ENCODE measurements at places on chromosomes 11 and 22.
A peak's percentile ranks its signal among the peaks of the same experiment; 100 is the strongest.

DNA sequence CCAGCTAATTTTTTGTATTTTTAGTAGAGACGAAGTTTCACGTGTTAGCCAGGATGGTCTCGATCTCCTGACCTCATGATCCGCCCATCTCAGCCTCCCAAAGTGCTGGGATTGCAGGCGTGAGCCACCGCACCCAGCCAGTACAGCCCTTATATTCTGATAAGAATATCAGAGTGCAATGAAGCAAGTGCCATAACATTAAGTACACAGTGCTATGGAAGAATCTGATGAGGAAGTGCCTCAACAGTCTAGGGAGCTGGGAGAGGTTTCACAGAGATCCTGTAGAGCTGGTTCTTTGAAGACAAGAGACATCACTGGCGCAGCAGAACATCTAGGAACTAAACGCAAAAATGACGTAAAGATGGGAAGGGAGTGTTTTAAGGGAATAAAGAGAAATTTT is 2.1 kb downstream of the RTCB start:
- DNase-seq = no peak

GRCh38 chr22:24097961-24098391 is 83.3 kb upstream of the SUSD2 start:
- DNase-seq = no peak

GRCh38 chr11:132256528-132257279 is 886.3 kb downstream of the NTM start:
- DNase-seq = no peak

- no peak for DNase-seq
Measured at GRCh38 chr11:132539590-132540368, 992.5 kb downstream of the OPCML start.

DNA sequence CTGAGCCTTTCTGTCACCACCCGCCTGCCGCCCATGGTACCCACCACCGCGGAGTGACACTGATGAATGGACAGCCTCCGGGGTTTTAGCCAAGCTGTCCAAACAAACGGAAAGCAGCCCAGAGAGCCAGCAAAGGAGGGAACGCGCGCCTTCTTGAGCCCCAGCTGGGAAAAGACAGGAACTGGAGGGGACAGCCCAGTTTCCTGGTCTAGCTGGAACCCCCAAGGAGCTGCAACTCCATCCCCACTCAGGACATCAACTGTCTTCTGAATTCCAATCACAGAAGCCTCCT is 33.7 kb downstream of the SHISAL1 start:
- no peak for DNase-seq

DNA sequence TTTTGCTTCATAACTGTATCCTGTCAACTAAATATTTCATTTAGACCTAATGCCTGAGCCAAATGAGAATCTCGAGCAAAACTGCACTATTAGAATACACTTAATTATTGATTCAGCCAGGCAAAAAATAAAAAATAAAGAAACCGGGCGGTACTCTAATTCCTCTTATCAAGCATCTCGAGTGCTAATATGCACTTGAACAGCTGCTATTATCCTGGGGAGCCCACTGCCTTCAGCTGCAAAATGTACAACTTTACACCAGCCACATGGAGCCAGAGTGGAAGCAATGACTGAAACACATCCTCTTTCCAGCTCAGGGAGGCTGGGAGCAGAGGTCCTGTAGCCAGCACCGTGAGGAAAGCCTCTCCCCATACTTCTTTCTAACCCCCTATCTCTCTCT is 390.0 kb upstream of the CADM1 start:
- no peak for DNase-seq

DNA sequence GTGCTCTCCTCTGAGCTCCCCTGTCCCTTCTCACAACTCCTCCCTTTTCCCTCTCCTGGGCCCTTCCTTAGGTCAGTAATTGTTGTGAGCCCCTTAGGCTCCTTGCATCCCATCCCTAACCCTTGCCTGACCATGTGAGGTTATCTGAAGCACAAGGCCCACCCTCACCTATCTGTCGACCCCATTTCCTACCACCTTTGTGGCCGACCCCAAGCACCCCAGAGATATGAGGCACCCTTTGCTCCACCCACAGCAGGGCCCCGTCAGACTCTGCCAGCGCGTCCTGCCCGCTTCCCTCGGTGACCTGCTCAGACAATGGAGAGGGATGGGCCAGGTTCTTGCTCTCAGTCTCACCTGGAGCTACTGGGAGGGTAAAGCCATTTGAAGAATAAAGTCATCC is 1.3 kb downstream of the GNG3 start:
- peak; percentile 56 for DNase-seq

GRCh38 chr11:113378692-113379091 is 8.9 kb upstream of the ANKK1 start:
- DNase-seq = no peak

- DNase-seq = no peak
Measured at GRCh38 chr11:120123946-120124345, 14.0 kb downstream of the TRIM29 start.

DNA sequence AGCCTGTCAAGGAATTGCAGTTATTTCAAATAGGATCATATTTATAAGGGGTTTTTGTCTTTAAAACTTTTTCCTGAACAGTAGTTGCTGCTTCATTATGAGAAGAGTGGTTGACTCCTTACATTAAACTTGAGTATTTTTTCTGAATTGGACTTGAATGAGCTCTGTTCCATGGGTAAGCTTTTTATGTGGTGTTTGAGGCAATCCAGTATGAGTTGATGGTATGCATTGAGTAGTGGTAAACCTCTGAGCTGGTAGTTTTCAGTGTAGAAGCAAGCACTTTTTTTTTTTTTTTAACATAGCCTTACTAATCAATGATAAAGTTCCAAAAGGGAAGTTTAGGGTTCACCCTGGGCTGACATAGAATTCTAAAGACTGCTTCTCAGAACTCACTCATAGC is 3.4 kb downstream of the KMT2A start:
- no peak for DNase-seq

DNA sequence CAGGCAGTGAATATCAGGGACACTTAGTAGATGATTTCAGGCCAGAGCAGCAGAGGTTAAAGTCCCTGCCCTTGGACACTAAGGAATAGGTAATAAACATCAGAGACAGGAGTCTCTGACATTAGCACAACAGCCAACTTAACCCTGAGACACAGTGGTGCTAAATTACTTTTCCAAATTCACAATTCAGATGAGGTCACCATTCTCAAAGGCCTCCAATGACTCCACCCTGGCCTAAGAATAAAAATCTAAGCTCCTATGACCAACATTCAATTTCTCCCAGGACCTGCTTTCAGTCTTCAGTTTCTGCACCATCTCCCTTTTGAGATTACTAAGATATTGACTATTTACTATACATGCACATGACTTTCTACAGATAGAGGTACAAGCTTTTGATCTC is 42.0 kb downstream of the BLID start:
- no peak for DNase-seq

DNA sequence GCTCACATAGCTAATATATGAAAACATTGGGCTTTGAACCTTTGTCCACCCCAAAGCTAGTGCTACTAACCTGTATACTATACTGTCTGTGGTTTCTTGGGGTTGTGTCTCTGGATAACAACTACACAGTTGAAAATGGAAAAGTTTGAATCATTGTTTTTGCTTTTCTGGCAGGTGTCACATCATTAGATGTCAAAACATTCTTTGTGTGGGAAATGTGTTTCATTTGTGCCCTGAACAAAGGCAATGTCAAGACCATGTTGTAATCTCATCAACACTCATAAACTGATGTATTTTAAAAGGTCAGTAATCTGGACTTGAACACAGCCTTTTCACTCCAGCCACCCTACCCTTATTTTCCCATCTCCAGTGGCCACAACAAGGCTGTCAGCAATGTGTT is 16.5 kb downstream of the SYT13 start:
- DNase-seq = no peak

DNA sequence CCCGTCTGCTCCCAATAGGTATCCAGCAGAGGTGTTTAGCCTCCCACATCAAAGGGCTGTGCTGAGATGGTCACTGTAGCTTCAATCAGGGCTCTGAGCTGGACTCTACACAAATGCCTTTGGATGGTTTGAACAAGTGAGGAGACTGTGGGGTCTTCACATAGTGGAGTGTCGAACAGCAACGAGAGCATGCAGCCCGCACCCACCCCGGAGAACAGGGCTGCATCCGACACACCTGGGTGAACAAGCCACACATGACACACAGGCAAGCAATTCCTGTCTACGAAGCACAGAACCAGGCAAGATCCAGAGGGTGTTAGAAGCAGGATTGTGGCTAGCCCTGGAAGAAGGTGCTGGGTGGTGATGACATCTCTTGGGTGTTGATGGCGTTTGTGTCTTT is 58.0 kb upstream of the FGF3 start:
- no peak for DNase-seq

GRCh38 chr11:110329445-110329844 is 33.0 kb upstream of the RDX start:
- no peak for DNase-seq

DNA sequence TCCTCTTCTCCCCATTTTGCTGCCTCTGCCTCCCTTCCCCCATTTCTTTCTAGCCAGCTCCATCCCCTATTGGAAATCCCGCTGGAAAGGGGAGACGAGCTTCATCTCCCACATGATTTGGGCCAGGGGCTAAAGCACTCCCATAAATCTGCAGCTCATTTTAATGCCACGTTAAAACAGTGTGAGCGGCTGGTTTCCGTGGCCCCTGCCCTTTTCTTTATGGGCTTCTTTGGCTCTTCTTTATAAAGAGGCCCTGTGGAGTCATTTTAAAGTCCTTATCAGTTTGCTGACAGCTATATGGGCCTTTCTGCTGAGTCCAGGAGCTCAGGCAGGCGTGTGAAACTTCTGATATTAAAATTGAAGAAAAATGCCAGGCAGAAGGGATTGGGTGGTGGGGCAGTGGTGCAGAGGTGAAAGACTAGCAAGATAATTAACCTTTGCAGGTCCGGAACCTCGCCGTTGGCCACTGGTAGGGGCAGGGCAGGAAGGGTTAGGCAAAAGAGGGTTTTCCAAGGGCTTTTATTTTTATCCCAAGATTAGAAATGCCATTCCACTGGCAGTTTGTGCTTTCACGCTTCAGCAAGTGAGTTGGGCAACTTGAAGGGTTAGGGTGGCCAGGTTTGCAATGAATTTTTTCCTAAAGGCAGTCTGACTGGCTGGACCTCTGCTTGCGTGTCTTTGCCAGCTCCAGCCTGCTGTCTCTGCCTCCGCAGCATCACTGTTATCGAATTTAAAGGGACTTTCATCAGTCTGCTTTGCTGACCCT is 44.3 kb downstream of the EXT2 start:
- no peak for DNase-seq

- no peak for DNase-seq
Measured at GRCh38 chr11:125494031-125494360, 2.1 kb downstream of the FEZ1 start.

DNA sequence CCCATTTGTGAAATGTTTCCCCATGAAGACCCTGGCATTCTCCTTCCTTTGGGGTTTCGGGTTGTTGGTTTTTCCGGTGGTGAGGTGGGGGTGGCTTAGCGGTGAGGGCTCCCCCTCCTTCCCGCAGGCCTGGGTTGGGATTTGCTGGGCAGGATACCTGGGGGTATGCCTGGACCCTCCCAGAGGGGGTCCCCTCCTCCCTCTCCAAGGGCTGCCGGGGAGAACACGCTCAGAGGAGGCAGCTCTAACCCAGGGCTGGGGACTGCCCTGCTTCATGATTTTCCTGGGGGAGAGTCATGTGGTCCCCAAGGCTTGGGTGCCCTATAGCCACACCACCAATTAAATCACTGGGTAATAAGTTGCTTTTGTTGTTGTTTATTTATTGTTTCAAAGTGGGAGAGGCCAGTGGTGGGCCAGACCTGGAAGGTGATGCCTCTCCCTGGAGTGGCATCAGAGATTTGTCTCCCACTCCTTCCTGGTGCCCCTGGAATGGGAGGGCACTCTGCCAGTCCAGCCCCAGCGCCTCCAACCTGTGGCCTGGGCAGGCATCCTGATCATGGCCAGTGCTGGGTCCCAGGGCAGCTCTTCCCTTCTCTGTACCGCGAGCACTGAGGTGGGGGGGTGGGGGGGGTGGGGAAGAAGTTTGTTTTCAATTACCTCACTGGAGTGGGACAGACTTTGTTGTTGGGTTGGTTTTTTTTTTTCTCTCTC is 1.3 kb upstream of the CLCF1 start:
- no peak for DNase-seq

- DNase-seq = no peak
Measured at GRCh38 chr11:106421676-106422292, 344.3 kb downstream of the AASDHPPT start.

- DNase-seq = no peak
Measured at GRCh38 chr11:133818302-133818701, 27.0 kb downstream of the SPATA19 start.

DNA sequence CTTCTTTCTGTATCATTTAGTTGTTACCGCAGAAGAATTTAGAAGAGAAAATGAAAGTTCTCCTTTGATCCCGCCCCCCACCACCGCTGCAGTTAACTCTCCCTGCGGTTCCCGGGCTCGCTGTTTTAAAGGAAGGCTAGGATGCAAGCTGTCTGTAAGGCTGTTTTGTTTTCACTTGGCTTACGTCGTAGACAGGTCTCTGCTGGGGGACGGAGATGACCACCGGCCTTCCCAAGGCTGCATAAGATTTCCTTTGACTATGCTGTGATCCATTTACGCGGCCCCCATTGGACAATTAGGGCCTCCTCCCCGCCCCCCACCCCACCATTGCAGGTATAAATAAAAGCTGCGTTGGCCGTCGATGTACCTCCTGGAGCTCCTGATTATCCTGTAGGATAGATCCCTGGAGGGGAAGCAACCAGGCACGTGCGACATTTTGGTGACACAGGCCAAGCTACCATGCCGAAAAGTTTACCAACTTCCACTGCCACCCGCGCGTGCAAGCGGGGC is 1.4 kb upstream of the CPT1A start:
- peak; percentile 58 for DNase-seq

GRCh38 chr22:41822317-41823057 is 10.4 kb upstream of the SREBF2 start:
- DNase-seq = peak; percentile 50

DNA sequence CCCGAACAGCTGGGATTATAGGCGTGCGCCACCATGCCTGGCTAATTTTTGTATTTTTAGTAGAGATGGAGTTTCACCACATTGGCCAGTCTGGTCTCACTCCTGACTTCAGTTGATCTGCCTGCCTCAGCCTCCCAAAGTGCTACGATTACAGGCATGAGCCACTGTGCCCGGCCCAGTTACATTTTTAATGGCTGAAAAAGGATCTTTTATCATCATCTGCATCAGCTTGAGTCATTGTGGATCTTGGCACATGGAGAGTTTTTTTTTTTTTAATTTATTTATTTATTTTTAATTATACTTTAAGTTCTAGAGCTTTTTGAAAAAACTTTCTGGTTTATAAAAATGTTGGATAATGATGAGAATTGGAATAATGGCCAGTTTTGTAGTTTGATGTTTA is 8.6 kb downstream of the IGHMBP2 start:
- no peak for DNase-seq

GRCh38 chr11:121583825-121584224 is 131.1 kb upstream of the SORL1-AS1 start:
- DNase-seq = no peak

- no peak for DNase-seq
Measured at GRCh38 chr11:46047520-46047919, 73.7 kb downstream of the PHF21A start.

- DNase-seq = no peak
Measured at GRCh38 chr22:19754701-19755144, 5.9 kb upstream of the TBX1 start.

- DNase-seq = peak; percentile 60
Measured at GRCh38 chr11:65078151-65078550, 5.7 kb downstream of the CDCA5 start.

- no peak for DNase-seq
Measured at GRCh38 chr11:11220786-11221185, 132.3 kb downstream of the CSNK2A3 start.

Measured in activated naive CD8-positive, alpha-beta T cell treated with anti-CD3 and anti-CD28 coated beads for 36 hours (primary cell).